ENCODE measurements at places on chromosomes 7 and 10.

GRCh38 chr7:95066737-95067530, 159.5 kb downstream of the PPP1R9A start:
- H3K4me3 ChIP-seq = no peak overlapping the region
- DNase-seq = no peak
- no peaks in the 10 kb centered on the region for H3K36me3 ChIP-seq
- H3K27me3 ChIP-seq = no peaks in the 10 kb centered on the region
- H3K27ac ChIP-seq = no peak overlapping the region

DNA sequence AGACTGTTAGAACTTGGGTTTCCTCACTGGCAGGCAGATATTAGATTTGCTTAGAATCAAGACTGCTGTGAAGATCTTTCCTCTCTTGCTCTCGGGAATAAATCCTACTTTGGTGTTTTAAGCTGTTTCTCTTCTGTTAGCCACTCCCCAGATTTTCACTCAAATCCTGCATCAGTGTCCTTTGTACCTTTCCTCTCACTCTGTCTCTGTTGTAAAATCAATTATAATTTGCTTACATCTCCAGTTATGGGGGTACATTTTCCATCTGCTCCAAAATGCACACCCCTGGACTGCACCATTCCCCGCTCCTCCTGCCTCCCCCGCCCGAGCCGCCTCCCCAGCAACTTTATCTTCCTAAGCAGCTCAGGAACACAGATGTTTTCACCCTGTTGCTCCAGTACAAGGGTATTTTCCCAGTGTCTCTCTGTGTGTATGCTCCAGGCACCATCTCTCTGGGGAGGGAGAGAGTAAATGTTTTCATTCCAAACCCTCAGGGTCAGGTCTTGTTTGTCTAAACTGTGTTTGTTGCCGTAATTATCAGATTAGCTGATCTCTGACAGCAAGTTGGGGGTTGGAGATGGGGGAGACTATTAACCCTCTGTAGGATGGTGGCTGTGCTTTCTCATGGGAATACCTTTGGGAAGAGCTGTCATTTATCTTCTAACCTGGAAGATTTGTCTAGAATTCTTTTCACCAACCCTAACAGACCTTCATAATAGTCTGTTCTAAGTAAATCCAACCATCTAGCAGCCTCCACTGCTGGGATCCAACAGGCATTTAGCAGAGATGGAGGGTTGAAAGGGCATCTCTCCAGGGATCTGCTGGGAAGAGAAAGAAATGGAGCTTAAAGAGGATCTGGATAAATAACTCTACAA, 20.4 kb upstream of the GOT1 start:
- no peak for DNase-seq
- H3K4me3 ChIP-seq = no peak overlapping the region
- H3K27ac ChIP-seq = no peak overlapping the region
- H3K4me1 ChIP-seq = no peaks in the 10 kb centered on the region
- H3K36me3 ChIP-seq = no peaks in the 10 kb centered on the region

- H3K4me3 ChIP-seq = no peak overlapping the region
- no peaks in the 10 kb centered on the region for H3K4me1 ChIP-seq
- H3K36me3 ChIP-seq = no peaks in the 10 kb centered on the region
- no peak overlapping the region for H3K27ac ChIP-seq
- no peak for DNase-seq
These were observed 36.2 kb upstream of the CCDC7 start for GRCh38 chr10:32409741-32410140.

- peak overlapping the region; percentile 98 for H3K27ac ChIP-seq
- peaks cover 6% of the 10 kb centered on the region for H3K36me3 ChIP-seq
- peaks cover 41% of the 10 kb centered on the region for H3K4me1 ChIP-seq
- H3K4me3 ChIP-seq = peak overlapping the region; percentile 70
These were observed 26.6 kb downstream of the ZNF775 start for GRCh38 chr7:150405584-150406311.

- no peak overlapping the region for H3K4me3 ChIP-seq
- no peak overlapping the region for H3K27ac ChIP-seq
- DNase-seq = peak; percentile 40
- no peaks in the 10 kb centered on the region for H3K4me1 ChIP-seq
These were observed 143.0 kb downstream of the PLXNA4 start for GRCh38 chr7:132433301-132433700.

DNA sequence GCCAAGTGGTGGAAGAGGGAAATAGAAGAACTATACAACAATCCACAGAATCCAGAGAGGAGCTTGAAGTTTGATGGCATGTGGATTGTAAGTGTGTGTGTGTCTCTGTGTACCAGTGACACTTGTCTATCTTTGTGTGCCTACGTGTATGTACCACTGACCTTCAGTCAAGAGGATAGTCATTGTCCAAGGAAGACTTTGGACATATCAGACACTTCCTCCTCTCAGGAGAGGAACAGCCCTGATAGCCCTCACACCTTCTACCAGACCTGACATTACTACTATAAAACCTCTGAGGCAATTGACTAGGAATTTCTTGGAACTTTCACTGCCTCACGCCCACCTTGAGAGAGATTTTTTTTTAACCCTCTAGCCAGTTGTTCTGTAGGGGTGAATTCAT, 19.6 kb upstream of the MGAM2 start:
- no peaks in the 10 kb centered on the region for H3K36me3 ChIP-seq
- no peak overlapping the region for H3K27ac ChIP-seq
- no peaks in the 10 kb centered on the region for H3K27me3 ChIP-seq
- no peaks in the 10 kb centered on the region for H3K4me1 ChIP-seq
- no peak overlapping the region for H3K4me3 ChIP-seq
